Myometrial cell (primary cell): ENCODE measurements at places on chromosomes 7 and 10. TPM values are rescaled to one million over a fixed set of nuclear protein-coding genes. Genes with fewer than 3 reads are reported as not detected.

FXYD4 gene
- total RNA-seq, result not detected in 2 replicates

NET1 gene
- total RNA-seq, result 28.5 and 39.7 TPM in 2 replicates

FRMPD2 gene
- not detected in 2 replicates for total RNA-seq

AUTS2 gene
- total RNA-seq, result under 0.01 and 4.1 TPM in 2 replicates

CALHM3 gene
- not detected in 2 replicates for total RNA-seq

SCART1 gene
- total RNA-seq, result under 0.01 and 0.18 TPM in 2 replicates

RELN gene
- 0.29 and 4.4 TPM in 2 replicates for total RNA-seq

CCZ1B gene
- 19.1 and 30.6 TPM in 2 replicates for total RNA-seq

TWNK gene
- total RNA-seq, result 1.7 and 3.7 TPM in 2 replicates

ZNF804B gene
- not detected in 2 replicates for total RNA-seq

ARHGAP22 gene
- 27.6 and 33.2 TPM in 2 replicates for total RNA-seq

MEIG1 gene
- total RNA-seq, result not detected in 2 replicates

CWF19L1 gene
- 22.5 and 35.3 TPM in 2 replicates for total RNA-seq

CDK14 gene
- 35.3 and 36.6 TPM in 2 replicates for total RNA-seq

CCL24 gene
- not detected in 2 replicates for total RNA-seq
